ENCODE measurements at places on chromosomes 2 and 18.

DNA sequence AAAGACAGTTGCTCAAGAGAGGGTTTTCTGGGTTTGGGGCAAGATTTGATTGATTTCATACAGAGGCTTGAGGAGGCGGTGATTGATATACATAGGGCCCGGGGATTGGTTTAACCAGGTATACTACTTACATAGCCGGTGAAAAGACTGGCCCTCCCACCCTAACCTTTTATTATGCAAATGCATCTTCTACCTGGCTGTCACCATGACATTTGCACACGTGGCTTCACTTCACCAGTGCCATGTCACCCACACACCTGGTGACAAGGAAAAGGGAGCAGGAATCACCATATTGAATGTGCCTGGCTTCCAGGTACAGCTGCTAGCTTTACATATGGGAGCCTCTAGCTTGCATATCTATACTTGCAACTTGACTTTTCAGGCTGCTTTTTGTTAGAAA is 9.7 kb downstream of the ERMN start:
- DNase-seq, result no peak

DNA sequence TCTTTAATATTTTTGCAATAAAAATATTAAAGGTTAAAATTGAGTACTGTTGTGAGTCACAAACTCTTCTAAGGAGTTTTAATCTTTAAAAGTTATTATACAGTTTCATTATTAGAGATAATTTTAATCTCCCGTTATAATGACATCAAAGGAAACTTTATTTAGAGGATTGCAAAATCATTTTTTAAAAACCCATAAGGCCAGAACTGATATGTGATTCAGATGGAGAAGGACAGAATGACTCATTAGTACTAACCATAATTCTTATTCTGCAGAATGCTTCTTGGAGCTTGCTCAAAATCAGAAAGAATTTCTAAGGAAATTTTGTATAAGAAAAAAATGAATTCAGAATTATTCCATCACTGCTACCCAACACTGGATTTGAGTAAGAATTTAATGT is 12.5 kb upstream of the HNRNPLL start:
- DNase-seq, result no peak

DNA sequence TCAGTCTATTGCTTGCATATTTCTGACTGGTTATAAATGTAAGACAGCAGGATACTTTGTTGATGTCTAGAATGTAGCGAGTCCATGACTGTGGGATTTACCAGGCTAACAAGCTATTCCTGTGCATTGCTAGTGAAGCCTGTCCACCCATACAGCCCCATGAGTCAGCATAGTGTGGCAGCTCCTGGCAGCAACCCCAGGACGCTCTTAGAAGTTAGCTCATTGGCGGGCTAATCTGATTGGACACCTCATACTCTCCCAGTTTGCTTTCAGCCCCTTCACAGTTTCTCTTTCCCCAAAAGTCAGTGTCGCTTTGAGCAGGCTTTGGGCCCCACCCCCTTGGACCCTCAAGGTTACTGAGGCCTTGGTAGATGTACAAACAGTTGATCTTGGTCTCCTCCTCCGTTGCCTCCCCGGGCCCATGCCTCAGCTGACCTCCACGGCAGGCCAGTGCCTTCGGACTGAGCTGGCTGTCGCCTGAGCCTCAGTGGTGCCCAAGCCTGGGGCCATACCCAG is 48.0 kb downstream of the COA5 start:
- DNase-seq, result peak; percentile 90

GRCh38 chr2:124959581-124959980 is 934.5 kb downstream of the CNTNAP5 start:
- DNase-seq, result peak; percentile 47

DNA sequence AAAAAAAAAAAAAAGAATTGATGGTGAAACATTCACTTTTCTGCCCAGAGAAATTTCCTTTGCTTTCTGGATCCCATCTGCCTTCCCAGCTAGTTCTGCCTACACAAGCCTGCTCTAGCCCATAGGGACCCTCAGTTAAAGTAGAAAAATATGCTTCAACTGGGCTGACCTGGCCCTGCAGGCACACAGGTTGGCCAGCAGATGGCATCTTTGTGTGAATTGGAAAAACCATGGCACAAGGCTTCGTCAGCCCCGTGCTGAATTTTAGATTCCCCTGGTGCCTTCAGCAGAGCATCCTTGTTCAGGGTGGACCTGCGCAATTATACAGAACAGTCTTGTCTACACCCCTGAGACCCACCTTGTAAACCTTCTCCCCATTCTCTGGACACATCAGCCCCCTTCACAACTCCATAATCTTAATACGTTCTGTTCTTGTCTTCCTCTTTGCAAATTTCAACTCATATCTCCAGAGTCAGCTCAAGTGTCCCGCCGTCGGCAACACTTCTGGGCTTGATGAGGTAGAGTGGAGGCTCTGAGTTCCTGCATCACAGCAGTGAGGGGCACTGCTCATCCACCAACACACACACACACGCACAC is 114.5 kb downstream of the INSIG2 start:
- peak; percentile 38 for DNase-seq

DNA sequence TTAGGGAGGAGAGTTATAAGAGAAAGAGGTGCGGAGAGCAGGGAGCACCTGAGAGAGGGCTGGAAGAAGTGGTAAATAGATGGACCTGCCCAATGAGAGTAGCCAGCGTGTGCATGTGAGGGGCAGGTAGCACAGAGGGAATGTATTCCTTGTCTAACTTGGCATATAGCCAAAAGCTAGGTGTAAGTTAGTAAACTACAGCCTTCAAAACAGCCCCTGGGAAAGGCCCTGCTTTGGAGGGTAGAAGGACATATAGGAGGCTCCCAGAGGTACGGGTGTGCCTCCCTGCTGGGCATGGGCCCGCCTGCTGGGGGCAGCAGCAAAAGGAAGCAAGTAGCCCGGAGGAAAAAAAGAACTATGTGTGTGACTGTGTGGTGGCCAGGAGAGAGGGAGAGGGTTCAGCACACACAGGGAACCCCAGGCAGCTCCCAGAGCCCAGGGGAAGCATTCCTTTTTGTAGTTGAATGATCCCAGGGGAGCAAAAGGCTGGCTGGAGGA is 48.0 kb downstream of the TCF7L1 start:
- DNase-seq, result no peak

- peak; percentile 9 for DNase-seq
Measured at GRCh38 chr2:120641366-120641771, 94.3 kb upstream of the GLI2 start.

- DNase-seq, result no peak
Measured at GRCh38 chr2:185734658-185735057, 3.9 kb upstream of the FSIP2 start.

- no peak for DNase-seq
Measured at GRCh38 chr2:165847001-165847400, 53.0 kb upstream of the GALNT3 start.

DNA sequence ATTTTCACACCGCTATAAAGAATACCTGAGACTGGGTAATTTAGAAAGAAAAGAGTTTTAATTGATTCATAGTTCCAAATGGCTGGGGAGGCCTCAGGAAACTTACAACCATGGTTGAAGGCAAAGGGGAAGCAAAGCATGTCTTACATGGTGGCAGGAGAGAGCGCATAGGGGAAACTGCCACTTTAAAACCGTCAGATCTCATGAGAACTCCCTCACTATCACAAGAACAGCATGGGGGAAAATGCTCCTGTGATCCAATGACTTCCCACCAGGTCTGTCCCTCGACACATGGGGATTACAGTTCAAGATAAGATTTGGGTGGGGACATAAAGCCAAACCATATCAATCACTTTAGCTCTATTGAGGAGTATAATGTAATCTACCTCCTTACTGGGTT is 53.5 kb downstream of the ABCB11 start:
- DNase-seq, result no peak

DNA sequence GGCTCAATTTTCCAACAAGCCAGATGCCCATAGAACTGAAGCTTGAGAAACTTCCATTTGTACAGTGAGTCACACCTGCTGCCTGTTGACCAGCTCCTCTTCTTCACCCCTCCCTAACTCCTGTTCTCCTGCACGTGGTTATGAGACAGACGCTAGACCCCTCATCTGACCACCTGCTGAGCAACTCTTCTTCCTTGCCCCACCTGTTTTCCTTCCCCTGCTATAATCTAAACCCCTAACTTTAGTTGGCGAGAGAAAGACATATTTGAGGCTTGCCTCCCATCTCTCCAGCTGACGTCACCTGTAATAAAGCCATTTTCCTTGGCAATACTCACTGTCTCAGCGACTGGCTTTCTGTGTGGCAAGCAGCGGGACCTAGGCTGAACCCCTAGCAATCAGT is 22.3 kb upstream of the ITM2C start:
- DNase-seq, result peak; percentile 31

DNA sequence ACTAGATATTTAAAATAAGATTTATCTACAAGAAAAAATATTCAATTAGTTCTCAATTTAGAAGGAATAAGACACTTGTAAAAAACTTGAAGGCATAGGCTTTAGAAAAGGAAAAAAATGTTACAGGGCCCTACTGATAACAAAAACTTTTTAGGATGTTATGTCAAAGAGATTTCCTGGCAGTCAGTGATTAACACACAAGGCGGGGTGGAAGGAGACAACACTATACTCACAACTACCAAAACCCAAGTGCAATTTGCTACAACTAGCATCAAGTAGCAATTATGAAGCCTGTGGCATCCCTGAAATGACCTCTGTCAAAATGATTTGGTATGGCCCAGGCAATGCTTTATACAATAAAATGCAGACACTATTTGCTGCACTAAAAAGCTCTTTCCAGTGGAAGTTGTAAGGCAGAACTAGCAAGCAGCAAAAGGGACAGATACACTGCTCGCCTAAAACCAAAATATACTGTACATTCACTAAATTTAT is 15.3 kb downstream of the STRN start:
- DNase-seq, result no peak

GRCh38 chr2:37563375-37564015 is 107.9 kb downstream of the CDC42EP3 start:
- no peak for DNase-seq

- DNase-seq, result no peak
Measured at GRCh38 chr2:121287146-121287798, 2.3 kb upstream of the TFCP2L1 start.

DNA sequence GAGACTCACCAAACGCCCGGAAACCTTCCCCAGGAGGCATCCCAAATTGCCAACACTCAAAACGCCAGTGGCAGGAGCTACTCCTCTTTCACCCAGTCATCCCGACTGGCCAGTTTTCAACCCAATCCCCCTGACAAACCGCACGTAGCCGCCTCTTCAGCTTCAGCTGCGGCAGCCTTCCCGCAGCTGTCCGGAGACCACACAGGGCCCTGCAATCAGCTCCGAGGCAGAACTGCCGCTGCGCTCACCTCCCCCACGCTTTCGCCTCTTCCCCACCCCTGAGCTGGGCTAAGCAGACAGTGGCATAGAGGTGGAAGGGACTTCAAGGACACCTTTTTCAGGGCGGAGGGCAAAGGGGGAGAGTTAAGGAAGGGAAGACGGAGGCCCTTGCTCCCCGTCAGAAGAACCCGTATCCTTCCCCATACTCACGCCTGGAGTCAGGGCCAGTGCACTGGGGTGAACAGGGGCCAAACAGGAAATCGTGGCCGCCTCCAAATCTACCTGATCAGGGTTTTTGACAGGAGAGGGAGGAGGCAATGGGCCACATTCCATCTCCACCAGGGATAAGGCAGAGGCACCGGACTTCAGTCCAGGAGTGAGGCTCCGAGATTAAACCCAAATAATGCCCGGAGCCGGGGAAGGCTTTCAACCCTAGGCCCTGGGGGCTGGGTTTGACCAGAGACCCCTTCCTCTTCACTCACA is 16.9 kb downstream of the CYP26B1 start:
- DNase-seq, result no peak

DNA sequence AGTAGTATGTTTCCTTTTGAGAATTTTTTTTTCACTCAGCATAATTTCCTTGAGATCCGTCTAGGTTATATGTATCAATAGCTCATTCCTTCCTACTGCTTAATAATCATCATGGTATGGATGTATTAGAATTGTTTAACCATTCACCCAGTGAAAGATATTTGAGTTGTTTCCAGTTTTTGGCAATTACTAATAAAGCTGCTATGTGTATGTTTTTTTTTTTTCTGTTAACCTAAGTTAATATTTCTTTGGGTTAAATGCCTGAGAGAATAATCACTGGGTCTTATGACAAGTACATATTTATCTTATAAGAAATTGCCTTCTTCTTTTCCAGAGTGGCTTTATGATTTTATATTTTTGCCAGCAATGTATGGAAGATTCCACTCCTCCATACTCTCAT is 96.4 kb upstream of the ST6GAL2 start:
- no peak for DNase-seq

GRCh38 chr18:52237551-52237950 is 102.4 kb upstream of the DCC start:
- DNase-seq, result no peak

- DNase-seq, result no peak
Measured at GRCh38 chr2:217353591-217353990, 493.7 kb upstream of the TNP1 start.
